T-helper 2 cell (primary cell): ENCODE measurements at places on chromosomes 6 and 20.

- DNase-seq, result no peak
Observed at GRCh38 chr6:117840541-117840983, 66.5 kb upstream of the SLC35F1 start.

DNA sequence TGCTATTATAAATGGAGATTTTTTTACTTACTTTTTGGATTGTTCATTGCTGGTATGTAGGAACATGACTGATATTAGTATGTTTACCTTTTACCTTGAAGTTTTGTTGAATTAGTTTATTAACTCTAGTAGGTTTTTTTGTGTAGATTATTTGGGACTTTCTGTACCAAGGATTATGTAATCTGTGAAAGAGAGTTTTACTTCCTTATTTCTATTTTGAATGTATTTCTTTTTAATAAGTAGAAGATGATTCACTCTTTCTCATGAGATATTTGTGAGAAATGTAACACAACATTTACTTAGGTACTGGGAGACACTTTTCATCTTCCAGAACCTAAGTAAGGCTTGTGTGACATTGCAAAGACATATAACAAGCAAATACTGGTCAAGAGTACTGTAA lies 473.9 kb upstream of the HS3ST5 start:
- DNase-seq, result no peak

GRCh38 chr20:19887556-19888268 lies 129.4 kb upstream of the NAA20 start:
- no peak for DNase-seq

GRCh38 chr20:48710341-48711043 lies 117.3 kb downstream of the PREX1 start:
- no peak for DNase-seq

GRCh38 chr6:151675746-151676459 lies 131.6 kb upstream of the ESR1 start:
- peak; percentile 19 for DNase-seq
